ENCODE measurements at places on chromosomes 12 and 14. TPM values are rescaled to one million over a fixed set of nuclear protein-coding genes. Genes with fewer than 3 reads are reported as not detected.
A peak's percentile ranks its signal among the peaks of the same experiment; 100 is the strongest.

- H3K4me3 ChIP-seq, result no peak overlapping the region
- no peaks in the 10 kb centered on the region for H3K27me3 ChIP-seq
- no peak overlapping the region for H3K27ac ChIP-seq
- DNase-seq, result no peak
- no peaks in the 10 kb centered on the region for H3K36me3 ChIP-seq
Observed at GRCh38 chr12:116962197-116962596, 51.4 kb downstream of the FBXW8 start.

DNA sequence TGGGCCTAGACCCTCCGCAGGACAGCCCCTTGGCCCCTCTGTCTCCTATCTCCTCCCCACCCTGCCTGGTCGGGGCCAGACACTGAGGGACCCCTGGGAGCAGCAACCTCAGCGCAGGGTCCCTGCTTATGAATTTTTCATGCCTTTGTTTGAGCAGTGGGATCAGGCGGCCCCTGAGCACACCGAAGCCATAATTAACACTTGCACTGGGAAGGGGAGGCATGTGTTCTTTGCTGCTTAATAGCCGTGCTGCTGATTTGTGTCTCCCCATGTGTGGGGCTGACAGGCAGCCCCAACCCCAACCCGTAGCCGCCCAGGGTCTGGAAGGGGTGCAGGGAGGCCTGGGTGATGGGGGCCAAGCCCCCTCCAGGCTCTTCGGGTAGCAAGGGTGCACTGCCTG is 52.7 kb downstream of the FBRSL1 start:
- no peaks in the 10 kb centered on the region for H3K36me3 ChIP-seq
- H3K27ac ChIP-seq, result no peak overlapping the region
- no peak overlapping the region for H3K4me3 ChIP-seq
- H3K27me3 ChIP-seq, result no peaks in the 10 kb centered on the region
- no peak for DNase-seq

- H3K27ac ChIP-seq, result peak overlapping the region; percentile 43
- no peak overlapping the region for H3K4me3 ChIP-seq
- H3K27me3 ChIP-seq, result no peaks in the 10 kb centered on the region
- H3K36me3 ChIP-seq, result no peaks in the 10 kb centered on the region
- no peak for DNase-seq
Observed at GRCh38 chr12:28027947-28028724, 55.6 kb upstream of the PTHLH start.

DNA sequence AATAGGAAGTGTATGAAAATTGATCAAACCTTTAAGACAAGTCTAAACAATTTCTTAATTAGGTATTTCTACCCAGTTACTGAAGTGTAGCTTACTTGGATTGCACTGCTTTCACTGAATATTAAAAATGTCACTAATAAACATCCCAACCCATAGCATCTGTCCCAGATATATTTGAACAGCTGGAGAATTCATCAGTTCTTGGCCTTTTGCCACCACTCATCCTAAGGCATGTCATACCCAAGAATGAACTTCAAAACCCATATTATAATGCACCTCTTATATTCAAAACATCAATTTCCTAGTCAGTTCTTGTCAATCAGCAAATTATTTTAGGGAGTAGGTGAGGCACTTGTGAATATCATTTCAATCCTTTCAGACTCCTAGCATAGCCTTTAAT is 392.3 kb downstream of the PAWR start:
- H3K27me3 ChIP-seq, result no peaks in the 10 kb centered on the region
- H3K27ac ChIP-seq, result no peak overlapping the region
- no peaks in the 10 kb centered on the region for H3K36me3 ChIP-seq

GRCh38 chr12:45336331-45336730 is 120.4 kb downstream of the ANO6 start:
- no peaks in the 10 kb centered on the region for H3K4me1 ChIP-seq
- no peak overlapping the region for H3K27ac ChIP-seq
- H3K27me3 ChIP-seq, result no peaks in the 10 kb centered on the region
- DNase-seq, result no peak
- H3K4me3 ChIP-seq, result no peak overlapping the region

GRCh38 chr14:22813145-22813544 is 2.1 kb downstream of the SLC7A7 start:
- H3K27ac ChIP-seq, result no peak overlapping the region
- DNase-seq, result no peak
- H3K4me3 ChIP-seq, result no peak overlapping the region
- no peaks in the 10 kb centered on the region for H3K4me1 ChIP-seq
- no peaks in the 10 kb centered on the region for H3K36me3 ChIP-seq

- no peak overlapping the region for H3K27ac ChIP-seq
- H3K27me3 ChIP-seq, result no peaks in the 10 kb centered on the region
- no peak for DNase-seq
- no peaks in the 10 kb centered on the region for H3K4me1 ChIP-seq
Observed at GRCh38 chr12:111482462-111482861, 76.7 kb downstream of the SH2B3 start.

DNA sequence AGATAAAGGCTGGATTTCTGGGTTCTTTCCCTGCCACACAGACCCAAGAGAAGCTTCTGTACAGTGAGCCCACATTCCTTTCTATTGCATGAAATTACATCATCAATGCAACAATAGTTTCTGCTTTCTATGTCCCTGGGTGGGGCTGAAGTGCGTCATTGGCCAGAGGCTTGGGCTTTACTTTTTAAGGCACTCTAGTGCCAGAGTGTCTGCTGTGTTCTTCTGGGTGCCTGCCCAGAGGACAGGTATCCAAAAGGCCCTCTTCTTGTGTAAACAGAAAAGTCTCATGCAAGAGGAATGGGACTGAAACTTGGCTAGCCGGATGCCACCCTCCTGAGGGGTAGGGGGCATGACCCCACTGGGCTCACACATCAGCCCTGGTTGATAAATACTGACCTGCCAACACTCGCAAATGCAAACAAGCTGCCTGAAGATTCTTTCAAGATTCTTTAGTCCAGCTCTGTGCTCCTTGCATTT is 5.9 kb downstream of the KRT86 start:
- H3K36me3 ChIP-seq, result no peaks in the 10 kb centered on the region
- peaks cover 14% of the 10 kb centered on the region for H3K4me1 ChIP-seq
- peak overlapping the region; percentile 96 for H3K27ac ChIP-seq
- DNase-seq, result peak; percentile 81

DNA sequence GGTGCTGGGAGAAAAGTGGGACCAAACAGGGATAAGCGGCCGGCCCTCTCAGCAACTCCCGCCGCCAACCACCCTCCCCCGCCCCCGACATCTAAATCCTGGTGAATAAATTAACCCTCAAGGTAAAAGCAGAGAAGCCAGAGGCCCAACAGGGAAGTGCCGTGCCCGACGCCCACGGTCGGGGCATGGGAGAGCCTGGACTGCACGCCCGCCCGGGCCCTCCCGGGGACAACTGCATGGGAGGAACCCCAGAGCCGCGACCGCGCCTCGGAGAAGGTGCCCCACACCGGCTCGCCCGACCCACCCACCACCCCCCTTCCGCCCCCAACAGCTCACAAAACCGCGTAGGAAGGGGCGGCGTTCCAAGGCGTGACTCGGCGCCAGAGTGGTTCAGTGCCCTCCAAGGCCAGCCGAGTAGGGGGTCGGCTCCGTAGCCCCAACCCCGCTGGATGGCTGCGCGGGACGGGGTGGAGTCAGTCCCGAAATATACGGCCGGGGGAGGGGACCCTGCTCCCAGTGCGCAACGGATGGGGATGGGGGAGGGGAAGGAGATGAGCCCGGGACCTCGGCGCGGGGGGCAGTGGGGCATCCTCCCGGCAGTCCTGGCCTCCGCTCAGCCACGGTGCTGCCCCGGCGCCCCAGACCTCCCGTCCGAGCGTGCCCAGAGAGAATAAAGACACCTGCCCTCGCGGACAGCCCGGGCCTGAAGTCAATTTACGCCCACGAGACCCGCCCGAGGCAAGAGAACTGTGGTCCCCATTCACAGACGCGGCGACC is 732 bp downstream of the SLC25A29 start:
- DNase-seq, result no peak
- H3K4me3 ChIP-seq, result peak overlapping the region; percentile 85
- H3K36me3 ChIP-seq, result no peaks in the 10 kb centered on the region

- H3K4me1 ChIP-seq, result no peaks in the 10 kb centered on the region
- H3K4me3 ChIP-seq, result peak overlapping the region; percentile 42
- H3K27ac ChIP-seq, result no peak overlapping the region
- no peaks in the 10 kb centered on the region for H3K27me3 ChIP-seq
- no peaks in the 10 kb centered on the region for H3K36me3 ChIP-seq
- DNase-seq, result peak; percentile 50
Observed at GRCh38 chr12:38138225-38139221, 178.1 kb upstream of the ALG10B start.

DNA sequence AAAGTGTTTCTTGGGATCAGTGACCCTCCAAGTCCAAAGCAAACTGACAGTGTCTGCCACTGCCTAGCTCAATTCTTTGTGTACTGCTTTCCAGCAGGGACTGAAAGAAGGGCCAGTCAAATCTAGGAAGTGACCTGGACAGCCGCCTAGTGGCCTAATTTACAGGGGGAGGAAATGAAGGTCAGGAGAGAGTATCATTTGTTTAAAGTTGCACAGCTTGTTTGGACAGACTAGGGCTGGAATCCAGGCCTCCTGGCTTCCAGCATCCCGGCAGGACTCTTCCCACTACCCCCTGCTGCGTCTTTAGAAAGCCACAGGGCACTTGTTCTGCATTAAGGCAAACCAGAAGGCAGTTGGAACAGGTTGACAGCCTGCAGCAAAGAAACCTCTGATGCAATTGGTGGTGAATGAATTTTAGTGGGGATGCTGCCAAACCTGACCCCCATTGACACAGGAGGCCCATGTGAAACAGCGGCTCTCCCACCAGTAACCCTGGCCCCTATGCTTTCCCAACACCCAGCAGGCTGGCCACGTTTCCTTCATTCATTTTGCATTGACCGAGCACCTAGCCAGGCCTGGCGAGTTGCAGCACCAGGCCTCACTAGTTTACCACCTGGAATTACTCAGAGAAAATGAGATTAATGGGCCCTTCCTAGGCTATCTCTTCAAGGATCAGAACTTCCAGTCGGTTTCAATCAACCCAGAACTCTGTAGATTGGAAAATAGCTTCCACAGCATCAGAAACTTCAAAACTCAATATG is 28.2 kb downstream of the GALNT16 start:
- DNase-seq, result peak; percentile 35
- no peaks in the 10 kb centered on the region for H3K27me3 ChIP-seq
- H3K4me1 ChIP-seq, result peaks cover 11% of the 10 kb centered on the region
- H3K36me3 ChIP-seq, result no peaks in the 10 kb centered on the region
- H3K27ac ChIP-seq, result peak overlapping the region; percentile 51
- H3K4me3 ChIP-seq, result no peak overlapping the region

DNA sequence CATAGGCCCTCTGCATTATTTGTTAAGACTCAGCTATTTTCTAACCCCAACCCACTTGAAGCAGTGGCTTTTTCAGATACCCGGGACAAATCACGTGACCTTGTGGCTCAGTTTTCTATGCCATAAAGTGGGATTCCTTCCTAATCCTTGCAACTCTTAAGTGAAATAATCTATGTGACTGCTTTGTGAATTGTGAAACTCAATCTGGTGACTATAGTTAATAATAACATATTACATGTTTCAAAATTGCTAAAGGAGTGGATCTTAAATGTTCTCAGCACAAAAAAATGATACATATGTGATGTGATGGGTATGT is 17.3 kb downstream of the EML1 start:
- DNase-seq, result no peak
- no peaks in the 10 kb centered on the region for H3K36me3 ChIP-seq
- H3K27me3 ChIP-seq, result no peaks in the 10 kb centered on the region
- H3K27ac ChIP-seq, result peak overlapping the region; percentile 90
- H3K4me3 ChIP-seq, result no peak overlapping the region
- H3K4me1 ChIP-seq, result no peaks in the 10 kb centered on the region

- H3K36me3 ChIP-seq, result no peaks in the 10 kb centered on the region
- H3K4me3 ChIP-seq, result no peak overlapping the region
- H3K27me3 ChIP-seq, result no peaks in the 10 kb centered on the region
- no peak overlapping the region for H3K27ac ChIP-seq
- H3K4me1 ChIP-seq, result no peaks in the 10 kb centered on the region
Observed at GRCh38 chr12:50003595-50003994, 21.7 kb downstream of the RACGAP1 start.

Gene MYO1H
- total RNA-seq, result 2.0 TPM

Gene SIRT4
- total RNA-seq, result 1.6 TPM

Gene FAM181A
- not detected for total RNA-seq

Gene RNASE7
- 1.6 TPM for total RNA-seq

Gene RNASE3
- not detected for total RNA-seq

Gene DAO
- not detected for total RNA-seq

Gene CHGA
- not detected for total RNA-seq

All from breast epithelium (tissue), 4 donors.